Left lobe of liver (tissue), 2 donors: ENCODE measurements at places on chromosomes 11 and 22. TPM values are rescaled to one million over a fixed set of nuclear protein-coding genes. Genes with fewer than 3 reads are reported as not detected.

- no peak for DNase-seq
Measured at GRCh38 chr11:13680501-13681264, 12.2 kb downstream of the FAR1 start.

The ADM2 gene
- 1.3 TPM for total RNA-seq

DNA sequence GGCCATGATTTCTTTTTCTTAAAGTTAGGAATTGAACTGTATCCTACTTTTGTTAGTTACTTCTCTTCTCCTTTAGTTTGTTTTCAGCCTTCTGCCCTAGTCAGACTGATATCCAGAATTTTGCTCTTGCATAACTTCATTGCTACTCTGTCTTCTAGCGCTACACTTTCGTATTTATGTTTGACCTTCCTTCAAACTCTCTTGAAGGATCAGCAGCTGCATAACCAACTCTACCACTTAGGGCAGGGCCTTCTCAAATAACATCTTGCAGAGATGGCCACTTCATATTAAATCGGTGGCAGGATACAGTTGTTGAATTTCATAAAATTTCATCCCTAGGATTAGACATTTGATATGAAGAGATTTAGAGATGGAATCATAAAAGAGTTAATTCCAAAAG, 43.9 kb downstream of the KDM2A start:
- no peak for DNase-seq

DNA sequence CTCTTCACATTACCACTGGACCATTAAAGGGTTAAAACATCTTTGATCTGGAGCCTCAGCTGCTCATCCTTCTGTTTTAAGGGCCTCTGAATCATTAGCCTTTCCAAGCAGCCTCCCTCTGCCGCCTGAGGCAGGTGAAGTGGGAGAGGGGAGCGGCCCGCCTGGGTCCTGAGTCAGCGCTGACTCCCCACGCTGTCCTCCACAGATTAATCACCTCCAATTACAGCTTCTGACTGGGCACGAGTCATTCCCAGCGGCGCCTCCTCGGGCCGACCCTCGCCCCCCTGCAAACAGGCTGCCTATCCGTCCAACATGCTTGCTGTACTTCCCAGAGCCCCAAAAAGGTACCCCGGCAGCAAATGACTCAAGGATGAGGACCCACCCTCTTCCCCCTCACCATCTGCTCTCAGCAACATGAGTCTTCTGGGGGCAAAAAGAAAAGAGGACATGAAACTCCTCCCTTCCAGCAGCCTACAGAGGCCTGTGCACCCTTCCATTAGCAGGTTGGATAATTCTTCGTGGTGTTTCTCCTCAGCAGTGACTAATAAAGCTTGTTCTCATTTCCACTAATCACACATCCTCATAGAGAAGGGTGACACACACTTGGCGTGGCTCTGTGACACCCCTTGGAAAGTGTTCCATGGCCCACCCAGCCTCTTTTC, 44.3 kb upstream of the JAM3 start:
- DNase-seq, result no peak

The OR6A2 gene
- not detected for total RNA-seq

- DNase-seq, result no peak
Measured at GRCh38 chr22:20552443-20553401, 45.3 kb downstream of the MED15 start.

The HORMAD2 gene
- total RNA-seq, result 1.5 TPM

GRCh38 chr22:37051391-37052385, at the start of gene KCTD17:
KCTD17 (plus strand) TSS chr22:37051742; CDS start chr22:37051761, 19 bp downstream.
- DNase-seq, result peak; percentile 66

DNA sequence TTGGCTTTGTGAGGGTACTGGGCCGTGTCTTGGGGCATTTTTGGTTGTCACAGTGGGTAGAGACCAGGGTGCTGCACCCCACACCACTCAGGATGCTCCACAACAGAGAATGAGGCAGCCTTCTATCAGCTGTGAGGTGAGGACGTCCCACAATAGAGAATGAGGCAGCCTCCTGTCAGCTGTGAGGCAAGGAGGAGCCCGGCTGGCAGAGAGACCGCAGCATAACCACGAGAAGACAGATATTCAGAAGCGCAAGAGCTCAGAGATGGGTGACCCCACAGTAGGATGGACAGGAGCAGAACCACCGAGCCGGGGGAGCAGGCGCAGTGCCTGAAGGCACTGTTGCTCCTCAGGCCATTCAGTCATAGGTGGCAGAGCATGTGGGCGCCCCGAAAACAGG, 47.6 kb downstream of the AP2A2 start:
- no peak for DNase-seq

- no peak for DNase-seq
Measured at GRCh38 chr11:2898366-2899079, 12.9 kb upstream of the CDKN1C start.

DNA sequence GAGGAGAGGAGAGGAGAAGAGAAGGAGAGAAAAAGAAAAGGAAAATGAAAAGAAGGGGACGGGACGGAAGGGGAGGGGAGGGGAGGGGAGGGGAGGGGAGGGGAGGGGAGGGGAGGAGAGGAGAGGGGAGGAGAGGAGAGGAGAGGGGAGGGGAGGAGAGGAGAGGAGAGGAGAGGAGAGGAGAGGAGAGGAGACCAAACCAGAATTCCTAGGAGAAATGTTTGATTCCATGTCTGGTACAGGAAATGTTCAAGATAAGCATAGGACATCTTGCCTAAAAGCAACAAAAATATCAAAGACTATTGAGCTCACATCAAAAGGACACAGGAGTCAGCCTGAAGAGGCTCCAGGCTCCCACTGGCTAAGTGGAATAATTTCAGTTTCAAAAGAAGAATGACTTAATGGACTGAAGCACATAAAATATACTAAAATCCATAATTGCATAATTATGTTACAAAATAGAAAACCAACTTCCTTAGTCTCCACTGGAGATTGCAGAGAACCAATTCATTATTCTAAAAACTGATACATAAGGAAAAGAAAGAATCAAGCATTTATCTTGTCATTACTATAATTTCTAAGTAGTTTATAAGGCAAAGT, 101.1 kb upstream of the APOA1 start:
- no peak for DNase-seq

DNA sequence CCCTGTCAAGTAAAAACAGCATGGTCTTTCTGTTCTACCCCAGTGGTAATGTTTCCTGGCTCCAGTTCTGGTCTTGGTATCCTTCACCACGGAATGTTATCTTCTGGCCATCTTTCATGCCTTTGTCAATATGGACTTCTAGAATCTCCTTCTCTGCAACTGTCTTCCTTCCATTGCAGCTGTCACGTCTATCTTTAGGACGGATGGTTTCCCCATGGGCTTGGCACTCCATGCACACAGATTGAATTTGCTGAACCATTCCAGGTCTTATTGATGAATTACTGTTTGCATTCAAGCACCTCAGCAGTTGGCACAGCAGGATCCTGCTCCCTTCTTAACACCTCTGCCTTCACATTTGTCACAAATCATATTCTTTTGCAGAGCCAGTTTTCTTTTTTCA, 44.9 kb upstream of the SLC25A18 start:
- DNase-seq, result no peak

GRCh38 chr11:130964058-130964792, 47.9 kb upstream of the SNX19 start:
- DNase-seq, result no peak

DNA sequence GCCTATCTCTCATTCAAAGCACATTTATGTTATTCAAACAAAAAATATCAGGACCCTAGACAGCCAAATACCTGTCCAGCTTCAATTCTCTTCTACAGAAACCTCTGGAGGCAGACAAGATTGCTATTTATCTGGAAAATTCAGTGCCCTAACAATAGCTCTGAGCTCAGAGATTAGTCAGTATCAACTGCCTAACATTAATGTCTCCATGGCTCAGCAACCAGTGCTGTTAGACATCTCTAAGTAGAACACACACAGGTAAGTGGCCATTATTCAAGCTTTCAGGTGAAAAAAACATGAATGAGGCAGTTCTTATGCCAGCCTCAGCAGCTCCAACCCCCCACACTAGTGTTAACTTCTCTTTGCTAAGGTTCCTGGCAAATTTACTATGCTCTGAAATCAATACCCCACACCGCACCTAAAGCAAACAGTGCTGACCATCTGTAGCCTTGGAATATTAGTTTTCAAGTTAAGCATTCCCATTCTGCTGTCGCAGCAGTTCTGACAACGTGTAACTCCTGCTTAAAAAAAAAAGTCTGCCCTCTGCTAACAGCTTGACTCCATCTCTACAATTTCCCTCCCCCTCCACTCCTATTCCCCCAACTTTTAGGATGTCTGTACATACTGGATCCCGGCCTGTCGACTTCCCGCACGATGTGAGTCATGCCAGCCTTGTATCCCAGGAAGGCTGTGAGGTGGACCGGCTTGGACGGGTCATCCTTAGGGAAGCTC, 1.5 kb downstream of the RPL3 start:
- DNase-seq, result peak; percentile 58

The RFPL1 gene
- 0.45 TPM for total RNA-seq

DNA sequence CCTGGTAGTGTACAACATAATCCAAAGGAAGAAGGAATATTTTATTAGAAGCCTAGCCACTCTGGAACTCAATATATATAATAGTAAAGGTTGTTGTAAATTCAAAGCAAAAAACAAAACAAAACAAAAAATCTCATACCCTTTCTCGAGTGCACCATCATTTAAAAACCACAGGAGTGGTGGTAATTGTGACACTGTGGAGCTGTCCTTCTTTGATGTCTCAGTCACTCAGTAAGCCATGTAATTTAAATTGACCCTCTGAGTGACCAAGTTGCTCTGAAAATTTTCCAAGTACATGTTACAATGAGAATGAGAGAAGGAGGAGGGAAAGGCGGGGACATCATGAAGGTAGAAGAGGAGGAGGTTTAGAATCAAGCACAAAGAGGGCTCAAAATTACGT, 6.6 kb downstream of the PRSS23 start:
- DNase-seq, result no peak

- no peak for DNase-seq
Measured at GRCh38 chr11:23423656-23424055, 563.4 kb upstream of the CCDC179 start.

- DNase-seq, result no peak
Measured at GRCh38 chr11:111347002-111347722, 31.9 kb downstream of the POU2AF1 start.

- DNase-seq, result no peak
Measured at GRCh38 chr22:48568736-48569330, 1258.8 kb downstream of the BRD1 start.

DNA sequence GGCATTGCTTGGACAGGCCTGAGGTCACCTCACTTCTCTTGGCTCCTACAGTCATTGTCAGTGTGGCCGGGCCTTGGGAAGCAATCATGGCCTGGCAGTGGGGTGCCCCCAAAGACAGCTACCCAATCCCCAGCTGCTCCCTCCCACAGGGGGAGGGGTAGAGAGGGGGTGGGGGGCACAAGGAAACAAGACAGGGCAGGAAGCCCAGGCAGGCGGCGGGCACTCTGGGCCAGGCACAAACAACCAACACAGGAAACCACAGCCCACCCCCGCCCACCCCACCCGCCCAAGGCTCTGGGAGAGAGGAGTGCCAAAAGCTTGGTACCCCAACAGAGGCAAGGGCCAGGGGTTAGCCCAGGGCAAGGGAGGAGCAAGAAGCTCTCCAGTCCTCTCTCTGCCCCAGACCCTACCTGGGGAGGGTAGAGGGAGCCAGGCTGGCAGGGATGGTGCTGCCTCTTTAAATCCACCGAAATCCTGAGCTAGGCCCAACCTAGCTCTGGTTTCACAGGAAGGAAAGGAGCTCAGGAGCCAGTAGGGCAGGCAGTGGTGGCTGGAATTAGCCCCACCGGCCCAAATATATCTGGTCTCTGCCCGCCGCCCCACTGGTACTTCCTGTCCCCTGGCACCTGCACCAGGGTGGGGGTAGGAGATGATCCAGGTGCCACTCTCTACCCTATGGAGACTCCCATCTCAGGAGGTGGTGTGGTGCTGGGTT, 12.2 kb downstream of the BCL9L start:
- DNase-seq, result no peak

DNA sequence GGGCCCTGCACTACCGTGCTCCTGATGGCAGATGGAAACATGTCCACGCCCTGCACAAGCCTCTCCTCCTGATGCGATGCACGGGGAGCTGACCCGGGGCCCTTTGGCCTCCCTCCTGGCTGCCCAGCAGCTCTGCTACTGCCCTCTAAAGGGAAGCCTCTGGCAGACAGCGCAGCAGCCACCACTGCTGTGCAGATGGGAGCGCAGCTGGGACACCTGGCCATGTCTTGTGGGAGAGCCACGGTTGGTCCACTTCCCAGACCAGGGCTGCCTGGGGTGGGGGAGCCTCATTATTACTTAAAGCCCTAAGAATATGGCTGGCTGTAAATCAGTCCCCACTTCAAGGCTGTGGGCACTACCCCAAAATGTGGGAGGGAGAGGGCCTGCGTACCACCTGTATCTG, 38.3 kb downstream of the TBX1 start:
- DNase-seq, result no peak

GRCh38 chr22:37627121-37627520, 12.3 kb upstream of the SH3BP1 start:
- DNase-seq, result no peak

The GLYAT gene
- total RNA-seq, result 270 TPM

DNA sequence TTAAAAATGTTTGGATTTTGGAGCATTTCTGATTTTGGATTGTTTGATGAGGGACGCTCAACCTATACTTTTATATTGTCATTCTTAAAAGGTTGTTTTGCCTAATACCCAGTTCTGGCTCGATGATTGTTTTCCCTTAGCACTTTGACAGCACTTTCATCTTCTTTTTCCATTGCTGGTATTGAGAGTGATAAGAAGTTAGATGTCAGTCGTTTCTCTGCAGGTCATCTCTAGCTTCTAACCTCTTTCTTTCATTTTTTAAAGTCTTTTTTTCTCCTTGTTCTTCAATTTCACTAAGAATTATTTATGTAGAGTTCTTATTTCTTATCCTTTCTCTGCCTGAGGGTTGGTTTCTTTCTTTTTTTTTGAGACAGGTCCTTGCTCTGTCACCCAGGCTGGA, 18.8 kb downstream of the PPP6R3 start:
- no peak for DNase-seq

- no peak for DNase-seq
Measured at GRCh38 chr22:39856588-39856987, 37.0 kb downstream of the ENTHD1 start.

The TOMT gene
- total RNA-seq, result 0.43 TPM

DNA sequence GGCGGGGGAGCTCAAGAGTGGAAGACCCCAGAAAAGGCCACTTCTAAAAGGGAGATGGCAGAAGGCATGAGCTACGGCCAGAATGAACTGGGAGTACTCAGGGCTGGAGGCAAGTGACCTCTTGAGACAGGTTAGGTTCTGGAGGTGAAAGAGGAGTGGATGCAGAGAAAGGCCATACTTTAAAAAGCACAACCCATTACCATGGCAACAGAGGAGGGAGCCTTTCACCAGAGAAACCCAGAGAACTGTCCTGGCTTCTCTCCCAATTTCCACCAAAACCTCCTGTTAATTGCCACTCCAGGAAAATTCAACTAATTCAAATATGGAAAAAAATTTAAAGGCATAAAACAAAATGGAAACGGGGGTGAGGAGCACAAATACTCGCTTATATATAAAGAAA, 15.8 kb downstream of the A4GALT start:
- no peak for DNase-seq

GRCh38 chr11:27057091-27057780, 16.6 kb downstream of the BBOX1 start:
- DNase-seq, result no peak

- peak; percentile 14 for DNase-seq
Measured at GRCh38 chr22:49212002-49212401, 615.7 kb downstream of the BRD1 start.
